HuH-7.5 (cell line): ENCODE measurements at places on chromosomes 2 and 18.
A peak's percentile ranks its signal among the peaks of the same experiment; 100 is the strongest.

DNA sequence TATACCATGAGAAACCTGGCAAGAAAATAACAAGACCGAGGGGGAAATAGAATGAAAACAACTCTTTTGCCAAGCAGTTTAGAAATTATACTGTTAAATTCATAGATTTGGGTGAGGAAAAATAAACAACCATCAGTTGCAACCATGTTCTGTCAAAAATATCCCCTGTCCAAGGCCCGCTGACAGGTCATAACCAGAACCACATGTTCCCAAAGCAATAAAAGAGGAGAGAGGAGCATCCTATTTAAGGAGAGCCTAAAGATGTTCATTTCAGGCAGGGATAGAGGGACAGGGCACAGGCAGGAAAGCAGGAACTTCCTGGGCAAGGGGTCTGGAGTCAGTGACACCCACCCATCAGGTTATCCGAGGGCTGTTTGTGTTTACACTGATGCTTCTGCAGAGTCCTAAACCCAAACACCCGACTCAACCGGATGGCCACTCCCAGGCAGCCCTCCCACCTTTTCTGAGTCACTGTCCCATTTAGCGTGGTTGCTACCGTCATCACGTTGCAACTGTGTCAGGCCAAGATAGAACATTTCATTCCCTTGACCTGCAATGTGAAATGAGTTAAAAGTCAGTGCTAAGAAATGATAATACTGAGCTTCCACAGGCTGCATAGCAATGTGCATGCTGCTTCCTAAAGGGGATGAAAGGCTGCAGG lies 468.3 kb upstream of the RAB12 start:
- DNase-seq: no peak

DNA sequence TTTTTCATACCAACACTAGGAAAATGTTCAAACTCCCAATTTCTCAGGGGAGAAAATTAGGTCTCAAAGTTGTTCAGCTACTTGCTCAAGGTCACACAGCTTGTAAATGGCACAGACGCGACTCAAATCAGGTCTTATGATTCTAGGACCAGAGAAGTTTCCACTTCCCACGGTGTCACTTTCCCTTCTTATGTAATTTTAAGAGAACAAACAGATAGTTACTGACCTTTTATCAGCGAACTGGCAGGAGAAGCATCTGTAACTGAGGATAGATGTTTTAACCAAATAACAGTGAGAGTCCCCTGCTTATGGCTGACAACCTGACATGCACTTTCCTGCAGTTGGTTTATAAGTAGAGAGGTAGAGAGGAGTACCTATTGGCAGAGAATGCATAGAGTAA lies 2.1 kb upstream of the KCNJ3 start:
- no peak for DNase-seq

- DNase-seq: no peak
These were observed 71.1 kb downstream of the ANKRD44 start for GRCh38 chr2:197239434-197239833.

GRCh38 chr18:32930695-32931301 lies 158.0 kb upstream of the KLHL14 start:
- peak; percentile 18 for DNase-seq

DNA sequence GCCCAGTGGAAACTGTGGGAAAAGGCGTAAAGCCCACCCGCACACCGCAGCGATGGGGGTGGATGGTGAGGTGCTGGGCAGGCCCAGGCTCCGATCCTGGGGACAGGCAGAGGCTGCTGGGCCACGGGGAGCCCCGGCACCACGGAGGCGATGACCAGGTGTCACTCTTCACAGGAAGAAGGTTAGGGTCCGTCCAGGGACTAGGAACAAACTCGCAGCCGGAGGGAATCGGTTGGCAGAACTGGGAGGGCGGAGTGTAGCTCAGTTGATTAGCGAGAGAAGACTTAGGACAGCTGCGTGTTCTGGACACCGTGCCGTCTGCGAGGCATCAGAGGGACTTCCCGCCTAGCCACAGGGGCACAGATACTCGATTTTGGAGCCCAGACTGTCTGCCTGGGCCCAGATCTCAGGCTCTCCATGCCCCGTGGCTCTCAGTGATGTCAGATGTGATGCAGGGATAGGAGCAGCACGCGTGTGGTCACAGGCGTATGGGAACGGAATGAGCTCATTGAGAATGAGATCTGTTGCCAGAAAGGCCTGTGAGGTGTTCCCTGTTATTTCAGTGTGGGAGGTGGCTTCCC lies 16.1 kb upstream of the ALLC start:
- no peak for DNase-seq

- no peak for DNase-seq
These were observed 55.7 kb upstream of the ACKR3 start for GRCh38 chr2:236513956-236514355.

GRCh38 chr2:15596968-15597367 lies 5.3 kb downstream of the DDX1 start:
- no peak for DNase-seq

- DNase-seq: no peak
These were observed 35.7 kb upstream of the RAB1A start for GRCh38 chr2:65165558-65165957.

- no peak for DNase-seq
These were observed 422 bp downstream of the OBSL1 start for GRCh38 chr2:219570924-219571310.

DNA sequence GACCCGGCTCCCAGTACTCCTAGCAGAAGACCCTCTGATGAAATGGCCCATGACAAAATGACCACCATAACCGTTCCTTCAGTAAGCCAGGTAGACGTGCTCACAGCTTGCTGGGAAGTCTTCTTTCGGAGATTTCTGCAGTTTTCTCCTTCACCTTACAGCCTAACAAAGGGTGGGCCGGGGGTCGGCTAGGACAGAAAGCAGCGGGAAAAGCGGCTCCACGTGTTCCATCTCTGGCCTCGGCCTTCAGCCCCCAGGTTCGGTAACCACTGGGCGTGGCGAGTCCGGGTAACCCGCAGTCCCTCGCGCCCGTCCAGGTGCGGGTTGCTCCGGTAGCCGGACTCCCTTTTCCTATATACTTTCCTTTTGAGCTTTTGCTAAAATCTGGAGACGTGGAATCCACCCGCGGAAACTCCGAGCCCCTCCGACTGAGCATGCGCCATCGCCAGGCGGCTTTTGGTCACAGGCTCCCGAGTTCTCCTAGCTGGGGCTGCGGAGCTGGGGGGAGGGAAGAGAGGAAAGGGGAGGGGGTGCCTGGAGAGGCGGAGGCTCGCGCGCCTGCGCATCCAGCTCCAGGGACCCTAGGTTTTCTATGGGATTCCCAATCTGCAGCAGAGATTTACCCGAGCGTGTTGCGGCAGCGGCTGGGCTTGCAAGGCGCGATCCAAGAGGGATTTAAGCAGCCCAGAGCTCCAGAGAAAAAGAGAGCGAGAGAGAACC lies at the start of gene VSNL1:
TSS of gene VSNL1 (plus strand) at position 604 of the 720 bp plus-strand sequence. CDS start 51,379 bp downstream, outside the sequence.
- peak; percentile 60 for DNase-seq

DNA sequence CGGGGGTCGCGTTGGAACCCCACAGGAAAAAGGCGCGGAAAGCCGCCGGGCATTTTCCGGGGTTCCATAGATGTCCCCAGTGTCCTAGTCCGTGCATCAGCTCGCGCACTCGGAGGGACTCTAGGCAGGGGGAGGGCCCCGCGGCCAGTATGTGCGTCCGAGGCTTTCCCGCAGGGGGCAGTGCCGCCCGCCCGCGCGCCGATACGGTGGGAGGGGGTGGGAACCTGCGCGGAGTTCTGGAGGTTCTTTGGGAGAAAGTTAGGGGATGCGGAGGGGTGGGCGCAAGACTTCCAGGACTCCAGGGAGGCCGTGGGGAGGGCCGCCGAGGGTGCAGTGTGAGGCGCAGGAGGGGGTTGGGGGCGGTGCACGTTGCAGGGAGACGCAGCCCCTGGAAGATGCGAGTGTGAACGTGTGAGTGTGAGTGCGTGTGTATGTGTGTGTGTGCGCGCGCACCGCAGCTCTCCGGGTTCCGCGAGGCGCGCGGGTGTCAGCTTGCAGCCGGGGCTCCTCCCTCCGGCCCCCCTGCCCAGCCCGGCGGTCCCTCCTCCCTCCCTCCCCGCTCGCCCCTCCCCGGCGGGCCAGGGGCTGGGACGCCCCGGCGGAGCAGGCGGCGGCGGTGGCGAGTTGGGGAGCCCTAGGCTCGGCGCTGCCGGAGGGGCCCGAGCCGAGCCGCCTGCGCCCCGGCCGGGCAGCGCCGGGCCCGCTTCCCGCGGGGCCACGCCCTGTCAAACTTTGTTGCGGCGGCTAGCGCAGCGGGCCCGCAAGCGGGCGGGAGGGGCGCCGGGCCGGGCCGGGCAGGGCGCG lies at the start of gene TCF7L1:
TSS of gene TCF7L1 (plus strand) at position 559 of the 804 bp plus-strand sequence. CDS start 293 bp downstream, outside the sequence.
- DNase-seq: peak; percentile 94

GRCh38 chr18:46419391-46420141 lies 237.5 kb downstream of the LOXHD1 start:
- no peak for DNase-seq

- DNase-seq: no peak
These were observed 33.2 kb downstream of the TSN start for GRCh38 chr2:121788685-121789084.

- no peak for DNase-seq
These were observed 2.9 kb upstream of the CASP10 start for GRCh38 chr2:201180010-201180409.

DNA sequence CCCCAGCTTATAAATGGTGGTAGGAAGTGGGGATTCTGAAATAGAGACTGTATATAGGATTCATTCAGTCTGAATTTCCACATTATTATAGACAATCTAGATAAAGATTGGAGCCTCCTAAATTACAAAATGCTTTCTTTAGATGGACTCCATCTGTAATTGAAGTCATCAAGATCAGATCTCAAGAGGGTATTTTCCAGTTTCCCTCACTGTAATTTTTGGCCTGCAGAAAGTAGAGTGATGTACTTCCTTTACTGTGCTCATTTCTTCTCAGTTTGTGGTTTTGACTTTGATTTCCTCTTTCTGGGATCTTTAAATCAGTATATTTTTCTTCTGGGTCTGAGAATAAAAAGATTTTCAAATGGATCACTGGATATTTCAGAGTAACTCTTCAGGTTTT lies 7.2 kb downstream of the BABAM2 start:
- DNase-seq: no peak

DNA sequence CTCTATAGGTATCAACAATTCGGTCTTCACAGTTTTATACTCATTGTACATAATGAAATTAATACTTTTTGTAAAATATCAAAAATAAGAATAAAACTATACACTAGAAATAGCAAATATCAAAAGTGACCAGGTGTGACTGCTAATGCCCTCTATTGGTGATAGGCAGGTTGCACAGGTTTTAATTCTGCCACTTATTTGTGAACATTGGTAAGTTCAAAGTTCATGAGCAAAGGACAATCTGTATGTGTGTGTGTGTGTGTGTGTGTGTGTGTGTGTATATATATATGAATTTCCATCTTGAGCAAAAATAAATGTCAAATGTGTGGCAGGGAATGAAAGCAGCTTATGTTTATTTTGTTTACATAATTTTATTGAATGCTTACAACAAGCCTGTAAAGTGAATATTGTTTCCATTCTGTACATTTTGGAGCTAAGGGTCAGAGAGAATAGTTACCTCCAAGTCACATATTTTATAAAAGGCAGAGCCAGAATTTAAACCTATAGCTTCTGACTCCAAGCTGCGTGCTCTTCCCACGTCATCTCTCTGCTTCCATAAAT lies 537.4 kb downstream of the CPS1 start:
- no peak for DNase-seq

DNA sequence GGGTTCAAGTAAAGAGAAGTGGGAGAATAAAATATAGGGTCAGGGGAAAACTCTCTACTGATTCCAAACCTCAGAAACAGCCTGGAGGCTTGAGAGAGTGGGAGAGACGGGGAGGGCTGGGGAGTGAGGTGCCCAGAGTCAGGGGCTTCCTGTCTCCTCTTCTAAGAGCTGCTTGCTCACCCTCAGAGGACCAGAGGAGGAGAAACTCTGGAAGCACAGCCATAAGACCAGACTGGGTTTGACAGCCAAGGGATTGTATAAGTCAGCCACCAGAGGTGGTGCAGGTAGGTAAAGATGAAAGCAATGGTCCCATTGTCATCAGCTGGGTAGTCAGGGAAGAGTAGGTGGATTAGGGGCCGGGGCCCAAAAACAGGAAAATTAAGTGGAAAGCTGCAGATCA lies 259.4 kb downstream of the TNS1 start:
- no peak for DNase-seq

DNA sequence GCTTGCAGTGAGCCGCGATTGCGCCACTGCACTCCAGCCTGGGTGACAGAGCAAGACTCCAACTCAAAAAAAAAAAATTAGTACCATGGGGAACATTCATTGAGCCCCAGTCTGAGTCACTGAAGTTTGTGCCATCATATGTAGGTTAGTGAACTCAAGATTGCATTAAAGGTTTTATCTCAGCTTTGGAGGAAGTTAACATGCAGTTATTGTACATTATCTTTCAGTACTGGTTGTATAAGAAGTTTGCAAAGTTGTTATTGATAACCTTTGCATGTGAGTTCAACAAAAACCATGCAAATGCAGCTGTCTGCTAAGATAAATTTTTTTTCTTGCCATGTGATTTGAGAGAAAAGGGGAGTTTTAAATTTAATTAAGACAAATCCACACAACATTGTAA lies 95.7 kb downstream of the MEIS1 start:
- DNase-seq: no peak

GRCh38 chr18:26621161-26622026 lies 73.0 kb upstream of the KCTD1 start:
- peak; percentile 39 for DNase-seq

DNA sequence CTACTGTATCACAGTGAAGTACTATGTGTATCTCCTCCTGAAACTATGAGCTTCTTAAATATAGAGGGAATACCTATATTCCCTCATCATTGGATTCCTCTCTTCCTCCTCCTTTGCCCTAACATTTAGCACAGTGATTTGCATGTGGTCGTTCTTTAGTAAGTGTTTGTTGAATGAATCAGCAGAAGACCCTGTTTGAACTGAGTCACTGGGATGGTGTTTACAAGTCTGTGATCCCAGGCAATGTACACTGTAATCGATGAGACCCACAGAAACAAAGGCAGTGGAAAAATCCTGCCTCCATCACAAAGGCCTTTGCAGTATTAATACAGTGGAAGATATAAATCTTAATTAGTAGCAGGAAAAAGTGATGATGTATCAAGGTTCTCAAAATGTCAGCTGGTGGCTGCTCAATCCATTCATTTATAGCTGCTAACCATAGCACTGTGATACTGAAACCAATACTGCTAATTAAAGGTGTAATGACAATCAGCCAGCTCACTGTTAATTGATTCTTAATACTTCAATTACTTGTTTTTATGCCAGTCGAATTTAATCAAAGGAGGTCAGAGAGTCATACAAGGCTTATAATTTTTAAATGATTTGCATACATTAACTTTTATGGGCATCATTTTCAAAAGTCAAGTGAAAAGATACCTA lies 20.8 kb upstream of the MYO3B start:
- no peak for DNase-seq

GRCh38 chr2:31579996-31580320 lies 780 bp downstream of the SRD5A2 start:
- DNase-seq: no peak

GRCh38 chr2:233490831-233491230 lies 75.8 kb downstream of the USP40 start:
- no peak for DNase-seq

- DNase-seq: no peak
These were observed 111.7 kb downstream of the PTPRM start for GRCh38 chr18:7678801-7679200.
